D341Med (cell line): ENCODE measurements at places on chromosomes 11 and 22.
A peak's percentile ranks its signal among the peaks of the same experiment; 100 is the strongest.

GRCh38 chr11:132099692-132100091 is 729.3 kb downstream of the NTM start:
- peak; percentile 48 for DNase-seq

- DNase-seq: no peak
Measured at GRCh38 chr11:40754297-40754696, 705.2 kb downstream of the LRRC4C start.

DNA sequence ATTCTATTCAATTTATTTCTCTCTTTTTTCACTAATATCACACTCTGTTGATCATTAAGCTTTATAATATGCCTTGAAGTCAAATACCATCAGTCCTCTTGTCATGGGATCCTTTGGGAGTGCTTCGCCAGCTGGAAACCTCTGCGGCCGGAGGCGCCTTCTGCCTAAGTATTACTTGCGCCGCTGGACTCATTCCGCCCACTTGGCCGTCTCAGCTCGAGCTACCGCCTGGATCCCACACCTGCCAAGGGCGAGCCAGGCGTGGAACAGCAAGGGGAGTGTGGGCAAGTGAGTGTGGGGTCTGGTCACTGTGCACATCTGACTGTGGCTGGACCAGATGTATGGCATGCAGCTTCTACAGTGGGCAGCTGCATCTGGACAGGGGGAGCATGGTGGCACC is 9.1 kb upstream of the MAP6 start:
- no peak for DNase-seq

- DNase-seq: no peak
Measured at GRCh38 chr11:86668929-86669328, 3.5 kb downstream of the ME3 start.

DNA sequence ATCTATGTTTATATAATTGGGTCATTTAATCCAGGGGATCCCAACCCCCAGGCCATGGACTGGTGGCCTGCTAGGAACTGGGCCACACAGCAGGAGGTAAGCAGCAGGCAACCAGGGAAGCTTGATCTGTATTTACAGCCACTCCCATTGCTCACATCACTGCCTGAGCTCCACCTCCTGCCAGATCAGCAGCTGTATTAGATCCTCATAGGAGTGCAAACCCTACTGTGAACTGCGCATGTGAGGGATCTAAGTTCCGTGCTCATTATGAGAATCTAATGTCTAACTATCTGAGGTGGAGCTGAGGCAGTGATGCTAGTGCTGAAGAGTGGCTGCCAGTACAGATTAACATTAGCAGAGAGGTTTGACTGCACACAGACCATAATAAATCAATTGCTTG is 32.8 kb downstream of the MS4A2 start:
- DNase-seq: no peak

DNA sequence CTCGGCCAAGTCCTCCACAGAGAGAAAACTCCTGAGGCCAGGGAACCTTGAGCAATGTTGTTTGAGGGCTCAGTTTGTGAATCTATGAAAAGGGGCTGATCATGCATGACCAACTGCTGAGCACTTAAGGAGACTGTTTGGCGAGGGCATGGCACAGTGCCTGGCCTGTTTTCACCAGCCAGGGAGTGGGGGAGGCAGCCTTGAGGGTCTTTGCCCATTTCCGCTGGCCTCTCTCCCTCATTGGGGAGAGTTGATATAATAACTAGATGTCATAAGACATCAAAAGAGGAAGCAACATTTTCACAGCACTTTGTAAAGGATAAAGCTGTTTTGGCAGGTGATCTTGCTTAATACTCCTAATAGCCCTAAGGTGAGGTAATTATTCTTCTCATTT is 110.6 kb downstream of the TP53I11 start:
- DNase-seq: no peak

- no peak for DNase-seq
Measured at GRCh38 chr11:5700421-5701054, 10.9 kb downstream of the TRIM22 start.

- DNase-seq: no peak
Measured at GRCh38 chr22:46009730-46010129, 32.8 kb upstream of the WNT7B start.

GRCh38 chr22:23787600-23787896 is 782 bp downstream of the SMARCB1 start:
- DNase-seq: no peak

DNA sequence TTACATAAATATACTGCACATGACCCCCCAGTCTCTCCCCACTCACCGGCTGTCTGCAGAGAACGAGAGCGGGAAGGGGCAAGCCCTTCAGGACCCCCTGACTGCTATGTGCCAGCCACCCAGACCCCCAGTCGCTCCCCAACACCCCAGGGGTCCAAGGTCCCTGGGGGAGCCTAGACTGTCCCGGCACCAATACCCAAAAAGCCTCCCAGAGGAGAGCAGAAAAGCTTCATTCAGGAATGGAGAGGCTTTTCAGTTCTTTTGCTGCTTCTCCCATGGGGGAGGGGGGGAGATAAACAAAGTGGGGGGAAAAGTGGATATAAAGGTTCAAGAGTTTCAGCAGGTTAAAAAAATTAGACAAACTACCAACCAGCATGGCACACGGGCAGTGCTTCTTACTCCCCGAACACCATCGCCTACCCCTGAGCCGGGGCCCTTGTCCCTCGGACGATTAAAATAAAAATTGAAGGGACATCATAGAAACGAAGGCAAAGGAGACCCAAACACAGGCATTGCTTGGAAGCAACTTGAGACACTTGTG is 1.3 kb downstream of the CSNK1E start:
- no peak for DNase-seq

DNA sequence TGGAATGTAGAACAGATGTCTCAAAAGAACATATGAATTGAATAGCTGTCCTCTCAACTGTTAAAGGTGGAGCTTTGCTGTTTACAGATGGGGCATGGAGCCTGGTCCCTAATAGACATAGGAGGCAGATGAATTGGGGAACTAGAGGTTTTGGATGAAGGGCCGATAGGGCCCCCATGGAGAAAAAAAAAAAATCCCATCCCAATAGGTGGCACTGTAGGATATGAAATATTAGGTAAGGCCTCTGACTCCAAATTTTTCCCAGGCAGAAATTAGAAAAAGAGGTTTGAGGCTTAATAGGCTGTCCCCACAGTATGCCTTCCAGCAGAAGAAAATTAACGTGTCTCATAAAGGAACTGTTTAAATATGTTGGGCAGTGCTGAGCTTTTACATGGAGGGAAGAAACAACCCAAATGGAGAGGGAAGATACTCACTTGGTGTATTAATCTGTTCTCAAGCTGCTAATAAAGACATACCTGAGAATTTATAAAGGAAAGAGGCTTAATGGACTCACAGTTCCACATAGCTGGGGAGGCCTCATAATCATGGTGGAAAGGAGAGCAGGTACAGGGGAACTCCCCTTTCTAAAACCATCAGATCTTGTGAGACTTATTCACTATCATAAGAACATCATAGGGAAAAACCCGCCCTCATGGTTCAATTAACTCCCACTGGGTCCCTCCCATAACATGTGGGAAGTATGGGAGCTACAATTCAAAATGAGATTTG is 30.1 kb upstream of the TMEM45B start:
- no peak for DNase-seq

- no peak for DNase-seq
Measured at GRCh38 chr11:101584129-101584515, 315 bp upstream of the TRPC6 start.

- DNase-seq: peak; percentile 90
Measured at GRCh38 chr11:65204646-65205601, 23.2 kb downstream of the CAPN1 start.

DNA sequence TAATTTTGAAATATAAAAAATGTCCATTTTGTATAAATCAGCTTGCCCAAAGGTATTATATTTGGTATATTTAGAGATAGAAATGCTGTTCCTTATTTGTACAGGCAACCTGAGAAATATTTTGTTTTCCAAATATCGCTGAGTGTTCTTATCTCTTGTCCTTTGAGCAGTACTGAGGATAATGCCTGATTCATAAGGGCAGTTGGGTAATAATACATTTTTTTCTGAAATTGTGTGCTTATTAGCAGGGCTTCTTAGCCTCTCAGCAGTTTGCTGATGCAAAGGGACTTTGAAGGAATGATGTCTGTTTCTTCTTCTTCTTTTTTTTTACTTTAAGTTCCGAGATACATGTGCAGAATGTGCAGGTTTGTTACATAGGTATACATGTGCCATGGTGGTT is 69.1 kb downstream of the LDLRAD3 start:
- no peak for DNase-seq

DNA sequence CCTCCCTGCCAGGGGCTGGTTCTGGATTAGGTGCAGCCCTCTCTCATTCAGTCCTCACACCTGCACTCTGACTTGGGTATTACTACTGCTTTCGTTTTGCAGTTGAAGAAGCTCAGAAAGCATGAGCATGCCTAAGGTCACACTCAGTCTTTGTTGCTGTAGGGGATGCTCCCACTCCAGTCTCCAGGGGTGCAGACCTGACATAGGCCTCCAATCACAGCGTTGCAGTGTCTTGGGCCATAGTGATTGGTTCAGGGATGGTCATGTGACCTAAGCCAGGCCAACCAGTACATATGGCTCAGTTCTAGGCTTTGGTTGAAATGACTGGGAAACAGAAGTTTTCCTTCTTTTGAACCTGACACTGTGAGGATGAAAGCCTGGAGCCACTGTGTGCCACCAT is 61.7 kb downstream of the FBXO7 start:
- no peak for DNase-seq

- DNase-seq: no peak
Measured at GRCh38 chr11:1087961-1088926, 13.6 kb downstream of the MUC2 start.

DNA sequence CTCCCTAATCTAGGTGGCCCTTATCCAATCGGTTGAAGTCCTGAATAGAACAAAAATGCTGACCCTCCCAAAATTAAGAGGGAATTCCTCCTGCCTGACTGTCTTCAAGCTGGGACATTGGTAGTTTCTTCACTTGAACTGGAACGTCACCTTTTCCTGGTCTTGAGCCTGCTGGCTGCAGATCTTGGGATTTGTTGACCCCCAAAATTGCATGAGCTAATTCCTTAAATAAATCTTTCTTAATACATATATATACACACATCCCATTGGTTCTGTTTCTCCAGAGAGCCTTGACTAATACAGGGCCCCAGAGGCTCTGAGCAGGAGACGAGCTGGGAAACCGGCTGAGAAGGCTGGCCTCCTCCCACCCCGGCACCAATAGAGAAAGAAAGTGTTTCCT is 46.2 kb downstream of the TRIM29 start:
- DNase-seq: no peak

DNA sequence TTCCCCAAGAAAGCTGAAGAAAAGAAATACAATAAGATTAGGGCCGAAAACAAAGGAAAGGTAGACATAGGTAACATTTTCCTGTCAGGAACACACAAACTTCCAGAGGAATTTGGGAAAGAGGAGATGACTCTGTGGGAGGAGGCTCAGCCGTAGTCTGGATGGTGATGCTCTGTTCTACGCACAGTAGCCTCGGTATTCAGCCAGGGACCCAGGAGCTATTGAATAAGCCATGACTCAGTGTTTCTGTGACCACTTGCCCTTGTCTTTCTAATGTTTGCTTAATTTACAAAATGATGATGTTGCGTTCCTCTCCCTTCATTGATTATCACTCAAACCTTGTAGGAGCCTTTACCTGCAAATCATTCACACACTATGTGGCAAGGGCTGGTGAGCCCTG is 745.0 kb downstream of the NTM start:
- DNase-seq: no peak

DNA sequence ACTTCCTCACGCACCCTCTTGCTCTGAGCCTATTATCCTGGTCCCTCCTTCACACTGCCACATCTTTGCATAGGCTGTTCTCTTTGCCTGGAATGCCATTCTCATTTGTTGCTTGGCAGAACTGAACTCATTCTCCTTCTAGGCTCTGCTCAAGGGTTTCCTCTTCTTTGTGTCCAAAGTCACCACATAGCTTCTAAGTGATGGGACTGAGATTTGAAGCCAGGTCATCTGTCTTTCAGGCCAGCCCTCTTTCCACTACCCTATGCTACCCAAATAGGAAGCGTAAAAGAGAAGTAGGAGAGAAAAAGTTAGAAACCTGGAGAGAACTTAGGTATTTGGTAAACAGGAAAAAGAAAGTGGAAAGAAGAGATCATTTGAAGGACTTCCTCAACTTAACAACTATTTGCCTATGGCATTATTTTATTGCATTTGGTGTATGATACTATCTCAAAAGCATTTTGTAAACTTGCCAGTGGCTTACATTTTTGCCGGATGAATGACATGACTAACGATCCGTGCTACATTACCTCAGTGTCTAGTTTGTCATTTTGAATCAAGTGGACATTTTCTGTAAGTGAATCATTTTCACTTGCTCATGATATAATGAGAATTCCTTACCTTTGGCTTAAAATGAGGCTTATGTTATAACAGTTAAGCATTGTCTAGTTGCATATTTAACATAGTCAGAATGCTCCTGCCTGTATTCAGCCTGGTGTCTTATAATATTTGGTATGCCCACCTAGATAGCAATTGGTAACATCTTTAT is 18.5 kb downstream of the NF2 start:
- DNase-seq: no peak

DNA sequence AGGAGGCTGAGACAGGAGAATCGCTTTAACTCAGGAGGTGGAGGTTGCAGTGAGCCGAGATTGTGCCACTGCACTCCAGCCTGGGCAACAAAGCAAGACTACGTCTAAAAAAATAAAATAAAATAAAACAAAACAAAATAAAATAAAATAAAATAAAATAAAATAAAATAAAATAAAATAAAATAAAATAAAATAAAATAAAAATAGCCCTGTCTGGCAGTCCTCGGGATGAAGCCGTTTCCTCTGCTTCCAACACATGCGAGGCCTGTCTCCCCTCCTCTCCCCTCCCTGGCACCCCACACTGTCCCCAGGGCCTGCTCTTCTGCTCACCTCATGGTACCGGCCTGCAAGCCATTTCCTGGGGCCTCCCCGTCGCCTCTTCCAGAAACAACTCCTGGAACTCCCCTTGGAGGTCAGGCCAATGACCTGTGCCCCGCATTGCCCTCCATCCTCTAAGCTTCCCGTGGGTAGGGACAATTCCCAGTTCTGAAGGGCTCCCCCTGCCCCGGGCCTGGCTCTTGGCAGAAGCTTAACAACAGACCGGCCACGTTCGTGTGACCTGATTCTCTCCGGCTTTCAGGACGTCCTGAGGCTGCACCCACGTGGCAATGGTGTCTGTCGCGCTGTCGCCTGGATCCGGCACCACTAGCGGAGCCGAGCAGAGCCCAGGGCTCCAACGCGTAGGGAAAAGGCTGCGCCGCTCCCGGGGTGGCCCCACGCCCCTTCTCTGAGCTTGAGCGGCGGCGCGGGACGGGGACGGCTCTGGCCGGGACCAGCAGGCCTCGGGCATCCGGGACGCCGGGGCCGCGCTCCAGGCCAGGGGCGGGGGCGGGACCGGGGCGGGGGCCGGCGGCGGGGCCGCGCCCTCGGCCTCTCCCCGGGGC is 456 bp upstream of the PARVB start:
- DNase-seq: peak; percentile 80

DNA sequence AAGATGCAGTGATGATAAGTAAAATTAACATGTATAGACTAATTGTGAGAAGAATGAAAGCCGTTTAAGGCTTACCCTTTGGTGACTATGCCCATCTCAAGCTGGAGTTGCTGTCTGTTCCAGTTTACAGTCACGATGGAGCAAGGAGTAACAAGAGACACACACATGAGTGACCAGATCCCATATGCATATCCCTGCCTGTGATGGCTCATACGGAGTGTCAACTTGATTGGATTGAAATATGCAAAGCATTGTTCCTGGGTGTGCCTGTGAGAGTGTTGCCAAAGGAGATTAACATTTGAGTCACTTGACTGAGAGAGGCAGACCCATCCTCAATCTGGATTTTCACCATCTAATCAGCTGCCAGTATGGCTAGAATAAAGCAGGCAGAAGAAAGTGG is 786.8 kb downstream of the FAM181B start:
- no peak for DNase-seq

- DNase-seq: no peak
Measured at GRCh38 chr11:76237914-76238313, 31.6 kb upstream of the WNT11 start.
